NCI-H1048 (cell line): ENCODE measurements at places on chromosomes 5 and 9.

DNA sequence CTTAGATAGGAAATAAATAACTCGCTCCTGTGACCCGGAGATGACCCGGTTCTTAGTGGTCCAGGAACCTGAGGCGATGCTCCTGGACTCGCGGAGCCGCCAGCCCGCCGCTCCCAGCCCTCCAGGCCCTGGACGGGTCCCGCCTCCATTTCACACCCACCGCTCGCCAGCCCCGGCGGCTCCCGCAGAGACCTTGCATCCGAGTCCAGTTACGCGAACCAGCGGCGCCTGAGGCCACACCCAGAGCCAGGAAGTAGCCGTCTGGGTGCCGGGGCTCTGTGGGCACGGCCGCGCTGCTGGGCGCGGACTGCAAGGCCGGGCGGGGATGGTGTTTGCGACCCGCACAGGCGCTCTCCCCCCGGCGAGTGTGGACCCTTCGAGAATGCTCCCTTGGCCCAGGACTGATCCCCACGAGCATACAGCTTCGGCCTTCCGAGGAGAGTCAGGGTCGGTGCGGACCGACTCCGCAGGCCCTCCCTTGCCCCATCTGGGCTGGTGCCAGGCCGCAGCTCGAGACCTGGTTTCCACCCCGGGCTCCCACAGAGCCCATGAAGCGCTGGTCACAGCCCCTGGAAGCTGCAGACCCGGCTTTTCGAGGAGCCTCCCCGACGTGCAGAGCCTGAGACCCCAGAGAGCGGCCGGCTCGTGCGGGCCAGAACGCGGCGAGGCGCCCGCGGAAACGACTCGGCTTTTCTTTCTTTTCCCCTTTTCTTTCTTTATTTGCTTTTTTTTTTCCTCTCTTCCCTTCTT lies 5.2 kb upstream of the BARX1 start:
- DNase-seq: no peak

- DNase-seq: no peak
Observed at GRCh38 chr9:3436629-3437420, 89.0 kb downstream of the RFX3 start.

- no peak for DNase-seq
Observed at GRCh38 chr5:151696470-151697061, 9.9 kb upstream of the SPARC start.

- no peak for DNase-seq
Observed at GRCh38 chr9:113501129-113501686, 37.7 kb downstream of the RGS3 start.

- no peak for DNase-seq
Observed at GRCh38 chr5:66367814-66368541, 223.9 kb downstream of the SREK1 start.

- DNase-seq: no peak
Observed at GRCh38 chr5:666816-667498, 26.2 kb downstream of the TPPP start.

DNA sequence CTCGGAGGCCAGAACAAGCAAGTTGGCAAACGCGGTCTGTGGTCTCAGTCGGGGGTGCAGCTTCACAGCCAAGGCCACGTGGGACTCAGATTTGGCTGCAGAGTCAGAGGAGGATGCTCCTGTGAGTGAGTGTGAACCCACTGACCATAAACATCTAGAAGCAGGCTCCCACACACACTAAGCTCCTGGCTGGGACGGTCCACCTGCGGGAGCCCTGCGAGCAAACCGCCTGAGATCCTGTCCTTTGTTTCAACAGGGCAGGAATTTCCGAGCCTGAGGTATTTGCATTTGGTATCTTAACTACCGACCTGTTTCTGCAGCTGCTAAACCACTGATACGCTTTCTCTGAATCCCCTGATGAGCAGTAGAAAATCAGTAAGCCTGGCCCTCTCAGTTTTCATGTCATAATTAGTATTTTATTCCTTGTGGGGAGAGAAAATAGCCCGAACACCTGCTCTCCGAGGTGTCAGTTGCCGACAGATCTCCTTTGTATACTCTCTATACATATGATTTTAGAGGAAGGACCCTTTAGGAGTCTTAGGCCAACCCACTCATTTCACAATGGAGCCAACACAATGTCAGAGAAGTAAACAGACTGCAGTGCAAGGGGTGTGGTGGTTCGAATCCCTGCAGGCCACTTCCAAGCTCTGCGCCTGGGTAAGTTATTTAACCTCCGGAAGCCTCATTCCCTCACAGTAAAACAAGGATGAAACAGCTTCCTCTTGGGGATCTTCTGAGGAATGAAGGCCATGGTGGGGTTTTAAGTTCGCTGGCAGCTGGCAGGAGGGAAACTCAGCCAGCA lies 40.9 kb upstream of the PWWP2A start:
- no peak for DNase-seq

DNA sequence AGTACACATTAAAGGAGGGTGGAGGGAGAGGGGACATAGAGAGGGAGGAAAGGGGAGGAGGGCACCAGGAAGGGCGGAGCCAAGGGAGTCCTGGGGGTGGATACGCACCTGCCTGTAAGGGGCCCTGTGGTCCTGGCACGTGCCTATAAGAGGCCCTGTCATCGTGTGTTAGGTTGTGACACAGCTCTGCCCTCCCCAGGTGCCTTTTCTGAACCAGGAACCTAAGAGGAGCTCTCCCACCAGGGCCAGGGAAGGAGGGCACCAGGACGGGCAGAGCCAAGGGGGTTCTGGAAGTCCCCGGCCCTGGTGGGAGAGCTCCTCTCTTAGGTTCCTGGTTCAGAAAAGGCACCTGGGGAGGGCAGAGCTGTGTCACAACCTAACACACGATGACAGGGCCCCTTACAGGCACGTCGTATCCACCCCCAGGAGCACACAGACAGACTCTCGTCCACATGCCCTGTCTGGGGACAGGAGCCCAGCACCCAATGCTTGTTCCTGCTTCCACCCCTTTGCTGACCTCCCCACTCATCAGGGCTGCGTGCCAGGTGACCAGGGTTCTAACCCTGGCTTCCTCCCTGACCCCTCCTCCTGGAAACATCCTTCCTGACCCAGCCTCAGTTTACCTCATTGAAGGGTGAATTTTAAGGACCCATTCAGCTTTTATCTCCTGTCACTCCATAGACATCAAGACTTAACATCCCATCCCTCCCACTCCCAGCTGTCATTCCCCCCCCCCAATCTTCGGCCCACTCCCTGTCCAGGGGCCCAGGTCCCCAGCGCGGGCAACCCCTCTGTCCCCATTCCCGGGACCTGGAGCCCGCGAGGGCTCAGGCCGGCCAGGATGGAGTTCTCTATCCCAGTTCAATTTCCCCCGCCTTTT lies 12.9 kb upstream of the OLFM1 start:
- DNase-seq: no peak

- DNase-seq: no peak
Observed at GRCh38 chr5:96785326-96786109, 22.2 kb downstream of the ERAP1 start.

GRCh38 chr5:35513612-35514011 lies 104.1 kb upstream of the SPEF2 start:
- no peak for DNase-seq

DNA sequence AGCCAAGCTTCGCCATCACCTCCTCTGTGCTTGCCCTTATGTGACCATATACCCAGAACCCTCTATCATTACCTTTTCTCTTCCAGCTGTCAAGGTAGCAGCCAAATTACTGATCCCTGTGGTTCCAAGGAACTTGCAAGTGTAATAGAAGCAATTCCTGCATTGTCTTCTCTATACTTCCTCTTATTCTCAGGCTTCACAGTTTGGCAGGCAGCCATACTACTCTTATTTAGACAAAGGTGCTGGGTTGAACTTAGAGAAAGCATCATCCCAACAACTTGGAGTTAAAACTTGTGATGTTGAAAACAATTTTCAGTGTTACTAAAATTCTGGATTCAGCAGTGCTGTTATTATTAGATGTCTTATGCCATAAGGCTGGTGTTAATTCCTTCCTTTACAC lies 93.2 kb downstream of the NLN start:
- DNase-seq: no peak

DNA sequence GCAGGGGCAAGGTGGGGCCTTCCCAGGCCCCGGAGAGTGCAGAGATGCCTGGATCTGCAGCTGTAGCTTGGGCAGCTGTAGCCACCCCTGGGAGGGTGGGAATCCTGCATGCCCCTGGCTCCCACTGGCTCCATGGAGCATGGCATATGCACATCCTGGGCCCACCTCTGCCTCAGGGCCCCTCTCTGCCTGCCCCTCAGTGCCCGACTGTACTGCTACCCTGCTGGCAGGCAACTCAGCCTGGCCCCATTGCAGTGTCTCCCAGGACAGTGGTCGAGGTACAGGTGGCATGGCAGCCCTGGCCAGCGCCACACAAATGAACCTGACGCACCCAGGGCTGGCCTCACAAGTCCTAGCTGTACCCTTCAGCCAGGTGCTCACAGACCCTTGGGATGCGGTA lies 23.9 kb downstream of the JMY start:
- DNase-seq: no peak

- DNase-seq: no peak
Observed at GRCh38 chr5:68732251-68732650, 361.6 kb upstream of the SLC30A5 start.

DNA sequence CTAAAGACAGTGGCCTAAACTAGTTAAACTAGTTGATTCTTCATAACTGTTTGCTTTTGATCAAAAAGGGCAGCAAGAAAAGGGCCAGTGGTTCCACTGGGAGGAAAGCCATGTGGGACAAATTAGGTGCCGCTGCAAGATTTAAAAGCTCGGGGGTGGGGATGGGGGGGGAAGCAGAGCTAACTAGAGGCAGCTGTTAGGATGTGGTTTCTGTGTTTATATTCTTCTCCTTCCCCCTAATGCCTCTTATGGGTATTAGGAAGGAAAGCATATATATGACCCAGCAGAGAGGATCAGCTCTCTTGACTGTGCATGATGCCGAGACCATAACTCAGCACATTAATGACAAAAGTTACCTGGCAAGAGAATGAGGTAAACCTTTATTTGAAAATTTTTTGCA lies 65.7 kb downstream of the EFNA5 start:
- no peak for DNase-seq

- no peak for DNase-seq
Observed at GRCh38 chr5:139649082-139649991, 1.2 kb downstream of the CXXC5 start.

DNA sequence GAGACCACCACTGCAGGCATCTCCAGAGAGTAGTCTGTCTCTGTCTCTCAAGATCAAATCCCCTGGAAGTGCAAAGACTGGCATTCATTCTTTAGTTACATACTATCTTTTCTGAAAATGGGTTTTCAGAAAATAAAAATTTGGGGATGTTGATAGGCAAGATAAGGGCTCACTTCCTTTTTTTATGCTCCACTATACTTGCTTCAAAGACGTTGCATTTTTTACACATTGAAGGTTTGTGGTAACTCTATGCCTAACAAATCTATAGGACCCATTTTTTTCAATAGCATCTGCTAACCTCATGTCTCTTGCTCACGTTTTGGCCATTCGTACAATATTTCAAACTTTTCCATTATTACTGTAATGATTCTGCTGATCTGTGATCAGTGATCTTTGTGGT lies 37.0 kb downstream of the DMAC1 start:
- no peak for DNase-seq

GRCh38 chr5:139063664-139064054 lies 134.5 kb downstream of the SIL1 start:
- DNase-seq: no peak
